Activated naive CD4-positive, alpha-beta T cell treated with Interleukin-2 at 50 U/mL for 16 hours (primary cell): ENCODE measurements at places on chromosomes 7 and 10.

DNA sequence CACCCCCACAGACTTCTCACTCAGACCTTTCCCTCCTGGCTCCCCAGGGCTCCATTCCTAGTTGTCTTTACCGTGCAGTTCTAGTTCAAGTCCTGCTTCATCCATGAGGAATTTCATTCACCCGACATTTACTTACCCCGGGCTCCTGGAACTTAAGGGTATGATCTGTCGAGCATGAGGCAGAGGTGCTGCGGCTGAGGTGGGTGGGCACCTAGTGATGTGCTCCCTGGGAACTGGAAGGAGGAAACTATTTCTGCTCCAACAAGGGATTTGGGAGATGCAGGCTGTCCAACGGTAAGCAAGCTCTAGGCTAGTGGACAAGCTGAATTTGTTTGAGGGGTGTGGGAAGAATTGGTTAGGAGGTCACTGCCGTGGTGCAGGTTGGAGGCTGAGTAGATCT, 30.2 kb upstream of the AQP1 start:
- DNase-seq: no peak

GRCh38 chr10:62856021-62856420, 39.9 kb upstream of the EGR2 start:
- DNase-seq: no peak

DNA sequence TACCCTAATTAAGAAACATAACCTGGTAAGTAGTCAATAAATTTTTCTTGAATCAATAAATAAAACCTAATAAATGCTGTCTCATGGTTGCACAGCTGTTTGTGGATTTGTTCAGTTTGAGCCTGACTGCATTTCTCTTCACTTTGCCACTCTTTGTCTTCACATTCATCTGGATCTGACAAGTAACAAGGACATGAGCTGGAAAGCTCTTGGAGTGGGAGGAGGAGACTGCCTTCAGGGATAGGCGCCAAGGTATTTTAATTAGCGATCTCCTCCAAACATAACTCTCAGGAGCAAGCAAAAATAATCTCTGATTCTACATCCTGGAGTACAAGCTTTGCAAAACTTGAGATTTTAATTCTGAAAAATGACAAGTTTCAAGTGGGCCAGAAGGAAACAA, 251.0 kb downstream of the BMPER start:
- DNase-seq: no peak

GRCh38 chr7:132609222-132609621, 33.0 kb upstream of the PLXNA4 start:
- no peak for DNase-seq

- DNase-seq: no peak
Measured at GRCh38 chr10:131797626-131798025, 103.2 kb upstream of the PPP2R2D start.
